Fibroblast of lung (primary cell): ENCODE measurements at places on chromosomes 4 and X. TPM values are rescaled to one million over a fixed set of nuclear protein-coding genes. Genes with fewer than 3 reads are reported as not detected.

The SATL1 gene
- not detected in 2 replicates for total RNA-seq

The MORF4L2 gene
- total RNA-seq, result 287 and 353 TPM in 2 replicates

The LINC00632 gene
- total RNA-seq, result 2.1 and 6.9 TPM in 2 replicates

The SYTL5 gene
- under 0.01 and 1.5 TPM in 2 replicates for total RNA-seq

The TMEM156 gene
- total RNA-seq, result 0.17 and 0.26 TPM in 2 replicates
